Stimulated activated CD4-positive, alpha-beta T cell treated with anti-CD3 and anti-CD28 coated beads, Interleukin-1b, Interleukin-23, amount 100 ng/mL, for 24 hours (primary cell): ENCODE measurements at places on chromosomes 3 and 15.
A peak's percentile ranks its signal among the peaks of the same experiment; 100 is the strongest.

DNA sequence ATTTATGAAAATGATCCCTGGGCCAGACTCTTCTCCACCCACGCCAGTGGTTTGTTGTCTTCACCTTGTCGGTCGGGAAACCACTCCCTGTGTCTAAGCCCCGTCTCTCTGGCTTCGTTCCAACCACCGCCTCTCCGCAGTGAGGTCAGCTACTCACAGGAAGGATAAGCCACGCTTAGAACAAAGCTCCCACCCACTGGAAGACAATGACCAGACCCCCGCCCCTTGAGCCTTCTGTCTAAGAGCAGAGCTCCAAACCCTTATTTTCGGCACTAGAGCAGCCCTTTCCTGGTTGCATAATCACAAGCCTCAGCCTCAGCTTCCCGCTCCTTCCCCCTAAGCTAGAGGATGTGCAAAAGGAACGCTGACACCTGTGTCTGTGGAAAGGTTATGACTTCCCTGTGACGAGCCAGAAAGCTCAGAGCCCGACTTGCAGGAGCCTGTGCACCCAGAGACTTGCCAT is 114.9 kb upstream of the MEF2A start:
- DNase-seq, result no peak

DNA sequence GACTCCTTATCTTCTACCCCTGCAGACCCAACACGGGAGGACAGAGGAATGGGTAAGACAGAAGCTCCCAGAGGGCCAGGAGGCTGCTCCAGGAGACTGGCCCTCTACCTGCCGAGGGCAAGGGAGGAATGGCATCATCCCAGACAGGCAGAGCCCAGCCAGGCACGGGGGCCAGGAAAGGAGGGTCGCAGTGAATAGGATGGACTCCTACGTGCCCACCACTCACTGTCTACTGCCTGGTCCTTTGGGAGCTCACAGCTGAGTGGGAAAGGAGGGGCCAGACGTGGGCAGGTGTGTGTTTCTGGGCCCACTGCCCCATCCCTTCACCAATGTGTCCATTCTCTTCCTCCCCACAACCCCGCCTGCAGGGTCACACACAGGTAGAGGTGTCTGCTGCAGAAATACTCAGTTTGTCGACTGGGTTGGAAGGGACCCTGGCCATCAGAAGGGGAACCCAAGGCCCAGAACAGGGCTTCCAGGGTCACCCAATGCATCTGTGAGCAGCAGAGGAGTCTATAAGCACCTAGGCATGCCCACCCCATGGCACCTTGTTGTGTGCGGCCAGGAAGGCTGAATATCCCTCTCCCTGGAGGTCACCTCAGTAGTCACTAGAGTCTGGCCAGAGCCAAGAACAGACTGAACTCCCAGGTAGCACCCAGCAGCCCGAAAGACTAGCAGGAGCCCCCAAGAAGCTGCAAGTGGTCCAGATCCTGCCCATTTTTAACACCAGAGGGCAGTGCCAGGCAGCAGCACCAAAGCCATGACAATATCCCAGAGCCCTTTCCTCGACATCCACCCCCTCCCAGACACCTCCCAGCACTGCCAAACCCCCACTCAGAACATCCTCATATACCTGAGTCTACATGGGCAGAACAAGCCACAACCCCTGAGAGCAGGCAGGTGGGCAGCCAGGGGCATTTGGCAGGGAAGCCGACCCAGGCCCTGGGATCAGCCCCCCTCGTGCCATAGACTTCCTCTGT is 24.0 kb downstream of the TKT start:
- no peak for DNase-seq

DNA sequence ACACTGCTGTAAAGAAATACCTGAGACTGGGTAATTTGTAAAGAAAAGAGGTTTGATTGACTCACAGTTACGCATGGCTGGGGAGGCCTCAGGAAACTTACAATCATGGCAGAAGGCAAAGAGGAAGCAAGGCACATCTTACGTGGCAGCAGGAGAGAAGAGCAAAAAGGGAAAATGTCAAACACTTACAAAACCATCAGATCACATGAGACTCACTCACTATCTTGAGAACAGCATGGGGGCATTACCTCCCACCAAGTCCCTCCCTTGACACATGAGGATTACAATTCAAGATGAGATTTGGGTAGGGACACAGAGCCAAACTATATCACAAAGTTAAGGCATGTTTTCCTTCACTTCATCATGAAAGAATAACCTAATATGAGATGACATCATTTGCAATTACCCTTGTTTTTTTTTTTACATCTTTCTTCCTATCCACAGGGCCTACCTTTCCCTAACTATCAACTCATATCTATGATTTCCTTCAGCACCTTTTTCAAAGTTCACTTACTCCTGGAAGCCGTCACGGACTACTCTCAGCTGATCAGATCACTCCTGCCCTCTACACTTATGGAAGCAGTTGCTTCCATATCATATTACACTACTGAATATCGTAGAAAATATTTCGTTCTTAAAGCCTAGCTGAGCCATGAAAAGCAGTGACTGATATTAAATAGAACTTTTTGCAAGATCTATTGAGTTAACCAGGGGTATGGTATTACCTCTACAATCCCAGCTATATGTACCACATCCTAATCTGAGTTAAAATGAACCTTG is 25.5 kb upstream of the ATP8B4 start:
- DNase-seq, result no peak

GRCh38 chr3:195853036-195853435 is 41.3 kb upstream of the MUC4 start:
- DNase-seq, result no peak

- DNase-seq, result no peak
These were observed 22.4 kb upstream of the CCK start for GRCh38 chr3:42288385-42288784.

DNA sequence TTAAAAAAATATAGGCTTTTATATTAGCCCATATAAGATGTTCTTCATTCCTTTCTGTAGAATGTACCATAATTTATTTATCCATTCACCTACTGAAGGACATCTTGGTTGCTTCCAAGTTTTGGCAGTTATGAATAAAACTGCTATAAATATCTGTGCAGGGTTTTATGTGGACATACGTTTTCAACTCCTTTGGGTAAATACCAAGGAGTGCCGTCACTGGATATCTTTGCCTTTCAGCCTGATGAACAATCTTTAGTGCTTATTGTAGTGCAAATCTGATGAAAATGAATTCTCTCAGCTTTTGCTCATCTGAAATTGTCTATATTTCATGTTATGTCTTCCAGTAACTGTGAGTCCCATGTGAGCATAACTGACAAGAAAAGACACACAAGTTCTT is 26.6 kb upstream of the BLM start:
- DNase-seq, result no peak

GRCh38 chr3:71846185-71846584 is 61.2 kb upstream of the PROK2 start:
- DNase-seq, result no peak

DNA sequence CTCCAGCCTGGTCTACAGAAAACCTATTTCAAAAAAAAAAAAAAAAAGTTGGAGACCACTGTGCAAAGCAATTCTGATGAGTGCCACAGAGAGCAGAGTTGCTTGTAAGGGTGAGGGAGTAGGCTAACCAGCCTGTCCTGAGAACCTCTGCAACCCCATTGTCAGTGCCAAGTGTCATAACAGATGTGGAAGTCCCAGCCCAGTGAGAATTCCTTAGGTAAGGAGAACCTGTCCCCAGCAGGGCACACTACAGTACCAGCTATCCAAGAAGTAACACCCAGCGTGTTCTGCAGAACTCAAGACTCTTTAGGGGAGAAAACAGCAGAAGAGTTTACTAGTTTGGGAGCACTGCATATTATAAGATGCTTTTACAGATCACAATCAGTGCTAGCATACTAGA is 156.3 kb downstream of the LIPC start:
- no peak for DNase-seq

DNA sequence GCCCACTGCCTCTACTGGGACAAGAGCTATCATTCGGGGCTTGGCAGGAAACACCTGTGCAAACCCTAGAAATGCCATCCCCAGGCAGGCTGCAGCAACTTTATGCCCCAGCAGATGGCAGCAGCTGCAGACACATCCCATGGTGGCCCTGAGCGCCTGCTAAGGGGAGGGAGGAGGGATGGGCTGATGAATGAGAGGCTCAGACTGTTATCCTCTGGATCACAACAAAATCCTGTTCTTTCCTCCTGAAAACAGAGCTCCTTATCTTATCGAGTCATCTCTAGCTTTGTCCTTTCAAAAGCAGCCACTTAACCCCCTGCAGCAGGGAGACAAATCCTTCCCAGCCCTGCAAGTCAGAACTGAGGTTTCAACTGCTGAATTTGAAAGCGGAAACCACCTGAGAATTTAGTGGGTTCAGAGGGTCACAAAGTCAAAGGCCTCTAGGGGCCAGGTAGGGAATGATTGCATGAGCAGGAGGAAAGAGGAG is 90.6 kb upstream of the PROK2 start:
- DNase-seq, result peak; percentile 60

DNA sequence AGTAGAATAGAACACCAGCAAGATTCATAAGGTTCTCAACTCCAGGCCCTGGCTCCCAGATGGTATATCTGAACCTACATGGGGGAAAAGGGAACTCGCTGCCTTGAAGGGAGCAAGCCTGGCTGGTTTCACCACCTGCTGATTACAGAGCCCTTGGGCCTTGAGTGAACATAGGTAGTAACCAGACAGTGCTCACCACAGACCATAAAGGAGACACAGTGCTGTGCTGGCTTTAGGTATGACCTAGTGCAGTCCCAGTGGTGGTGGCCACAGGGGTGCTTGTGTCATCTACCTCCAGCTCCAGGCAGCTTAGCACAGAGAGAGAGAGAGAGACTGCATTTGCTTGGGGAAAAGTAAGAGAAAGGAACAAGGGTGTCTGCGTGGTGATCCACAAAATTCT is 409.8 kb downstream of the FGF12 start:
- no peak for DNase-seq

DNA sequence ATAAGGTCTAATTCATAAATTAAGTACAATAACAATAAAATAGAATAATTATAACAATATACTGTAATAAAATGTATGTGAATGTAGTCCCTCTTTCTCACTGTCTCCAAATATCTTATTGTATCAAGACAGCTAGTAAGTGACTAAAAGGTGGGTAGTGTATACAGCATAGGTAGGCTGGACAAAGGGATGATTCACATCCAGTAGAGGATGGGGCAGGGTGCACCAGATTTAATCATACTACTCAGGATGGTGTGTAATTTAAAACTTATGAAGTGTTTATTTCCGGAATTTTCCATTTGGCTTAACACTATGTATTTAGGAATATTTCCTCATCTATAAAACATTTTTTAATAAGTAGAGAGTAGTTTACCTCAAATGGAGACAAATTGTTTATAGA is 876.1 kb upstream of the CADM2 start:
- DNase-seq, result no peak

DNA sequence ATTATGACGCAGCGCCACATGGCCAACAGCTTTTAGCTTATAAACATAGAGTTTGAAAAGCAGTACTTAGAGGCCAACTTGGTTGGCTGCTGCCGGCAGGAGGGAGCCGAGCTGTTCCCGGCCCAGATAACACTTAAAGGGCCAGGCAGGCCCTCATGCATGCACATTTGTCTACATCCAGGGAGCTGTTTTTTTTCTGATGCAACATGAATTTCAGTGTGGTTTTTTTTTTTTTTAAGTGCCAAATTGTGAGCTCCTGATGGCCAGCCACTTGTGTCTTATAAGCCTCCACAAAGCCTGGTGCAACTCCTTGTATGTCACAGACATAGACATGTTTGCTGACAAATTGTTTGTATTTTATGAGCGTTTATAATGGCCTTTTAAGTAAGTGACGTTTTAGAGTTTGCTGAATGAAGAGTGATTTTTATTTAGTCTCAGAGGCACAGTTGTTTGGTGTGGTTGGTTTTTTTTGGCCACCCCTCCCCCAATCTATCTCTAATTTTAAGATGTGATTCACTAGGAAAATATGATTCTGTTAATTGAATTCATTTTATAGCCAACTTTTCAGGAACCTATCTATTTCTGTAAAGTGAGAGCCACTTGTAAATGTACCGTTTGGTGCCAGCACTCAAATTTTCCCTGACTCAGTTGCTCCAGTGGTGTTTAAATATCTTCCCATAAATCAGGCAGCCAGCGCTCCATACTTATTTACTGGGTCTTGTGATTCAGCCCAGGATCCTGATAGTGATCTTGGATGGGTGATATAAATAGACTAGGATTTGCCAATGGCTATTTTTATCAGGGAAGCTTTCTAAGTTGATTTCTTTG is 134.3 kb downstream of the VGLL4 start:
- DNase-seq, result no peak

GRCh38 chr3:185205865-185206264 is 48.0 kb downstream of the EHHADH start:
- DNase-seq, result no peak

GRCh38 chr3:9916734-9917680 is at the start of gene IL17RC:
TSS of gene IL17RC (plus strand) at chr3:9917098. CDS start at chr3:9917316, 218 bp downstream.
- DNase-seq, result peak; percentile 32

- no peak for DNase-seq
These were observed 115.0 kb downstream of the FOXP1 start for GRCh38 chr3:71468311-71469137.

GRCh38 chr15:69679623-69680228 is 227.1 kb downstream of the RPLP1 start:
- DNase-seq, result no peak

GRCh38 chr3:15164340-15164739 is 41.7 kb upstream of the CAPN7 start:
- no peak for DNase-seq

DNA sequence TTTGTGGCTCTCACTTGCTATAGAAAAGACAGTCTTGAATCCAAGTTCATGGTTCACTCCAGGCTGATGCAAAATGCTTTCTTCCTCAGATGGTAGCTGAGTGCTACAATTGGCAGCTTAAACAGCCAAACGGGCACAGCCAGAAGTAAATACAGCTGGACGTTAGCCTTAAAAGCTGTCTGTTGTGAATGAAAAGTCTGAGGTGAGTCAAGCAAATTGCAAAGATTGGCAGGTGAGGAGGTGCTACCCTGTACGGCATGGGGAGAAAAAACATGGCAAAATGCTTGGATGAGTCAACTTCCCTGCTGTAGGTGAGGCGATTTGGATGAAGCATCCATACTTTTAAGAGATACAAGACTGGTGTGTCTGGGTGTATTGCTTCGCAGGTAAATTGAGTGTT is 40.5 kb downstream of the IL5RA start:
- DNase-seq, result no peak

DNA sequence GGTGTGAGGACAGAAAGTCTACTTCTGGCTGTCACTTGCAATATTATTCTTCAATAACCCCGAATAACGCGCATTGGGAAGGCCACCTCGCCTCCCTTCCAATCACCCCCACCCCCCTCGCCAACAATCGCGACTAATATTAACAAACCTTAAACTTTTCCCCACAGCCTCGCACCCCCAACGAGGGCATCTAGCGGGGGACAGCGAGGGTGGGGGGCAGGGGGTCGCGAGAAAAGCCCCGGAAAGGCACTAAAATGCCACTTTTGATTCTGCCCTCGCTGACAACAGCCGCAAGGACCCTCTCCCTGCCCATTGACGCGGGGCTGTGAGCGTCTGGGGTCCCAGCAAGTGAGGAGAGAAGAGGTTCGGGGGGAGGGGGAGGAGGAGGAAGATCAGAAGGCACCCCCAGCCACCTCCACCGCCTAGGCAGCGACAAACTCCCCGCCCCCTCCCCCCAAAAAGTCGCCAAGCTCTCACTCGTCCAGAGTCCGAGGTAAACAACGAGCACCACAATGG is 868 bp downstream of the SATB1 start:
- DNase-seq, result no peak
